ENCODE measurements at places on chromosomes 5 and 9.

GRCh38 chr5:140611020-140611521 lies 21.9 kb downstream of the CD14 start:
- no peak for DNase-seq

GRCh38 chr5:145937432-145938250 lies 1.3 kb downstream of the SH3RF2 start:
- no peak for DNase-seq

- no peak for DNase-seq
Measured at GRCh38 chr9:71349218-71349617, 227.8 kb upstream of the TRPM3 start.

DNA sequence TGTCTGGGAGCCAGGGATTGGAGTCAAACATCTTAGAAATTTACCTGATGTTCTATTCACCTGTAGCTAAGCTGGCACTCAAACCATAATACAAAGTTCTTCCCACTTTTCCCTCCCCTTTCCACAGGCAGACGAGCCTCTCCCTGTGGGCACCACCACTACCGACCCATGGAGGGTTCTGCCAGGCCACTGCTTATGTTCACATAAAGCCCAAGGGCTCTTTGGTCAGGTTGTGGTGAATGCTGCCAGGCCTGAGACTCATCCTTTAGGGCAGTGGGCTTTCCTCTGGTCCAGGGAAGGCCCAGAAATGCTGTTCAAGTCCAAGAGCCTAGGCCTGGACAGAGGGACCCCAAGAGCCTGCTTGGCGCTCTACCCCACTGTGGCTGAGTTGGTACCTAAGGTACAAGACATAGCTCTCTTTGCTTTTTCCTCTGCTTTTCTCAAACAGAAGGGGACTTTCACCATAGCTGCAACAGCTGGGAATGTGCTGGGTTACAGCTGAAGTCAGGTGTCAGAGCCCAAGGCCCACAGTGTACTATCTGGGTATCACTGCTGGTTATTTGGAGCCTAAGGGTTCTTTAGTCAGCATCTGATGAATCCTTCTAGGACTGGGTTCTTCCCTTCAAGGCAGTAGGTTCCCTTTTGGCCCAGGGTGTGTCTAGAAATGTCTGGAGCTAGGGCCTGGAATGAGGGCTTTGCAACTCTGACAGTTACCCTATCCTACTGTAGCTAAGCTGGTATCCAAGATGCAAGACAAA lies 620.1 kb downstream of the TLE1 start:
- no peak for DNase-seq

All from activated T-cell treated with anti-CD3 and anti-CD28 coated beads for 48 hours (primary cell).